Urinary bladder (tissue), 4 donors: ENCODE measurements at places on chromosomes 5 and 9. TPM values are rescaled to one million over a fixed set of nuclear protein-coding genes. Genes with fewer than 3 reads are reported as not detected.

GRCh38 chr9:35540315-35540714 is 50.4 kb downstream of the RUSC2 start:
- DNase-seq, result no peak

- no peak for DNase-seq
Measured at GRCh38 chr5:71973563-71973962, 133.7 kb upstream of the MAP1B start.

The KIAA1958 gene
- 11.3 TPM for total RNA-seq

The ANXA6 gene
- total RNA-seq, result 275 TPM

DNA sequence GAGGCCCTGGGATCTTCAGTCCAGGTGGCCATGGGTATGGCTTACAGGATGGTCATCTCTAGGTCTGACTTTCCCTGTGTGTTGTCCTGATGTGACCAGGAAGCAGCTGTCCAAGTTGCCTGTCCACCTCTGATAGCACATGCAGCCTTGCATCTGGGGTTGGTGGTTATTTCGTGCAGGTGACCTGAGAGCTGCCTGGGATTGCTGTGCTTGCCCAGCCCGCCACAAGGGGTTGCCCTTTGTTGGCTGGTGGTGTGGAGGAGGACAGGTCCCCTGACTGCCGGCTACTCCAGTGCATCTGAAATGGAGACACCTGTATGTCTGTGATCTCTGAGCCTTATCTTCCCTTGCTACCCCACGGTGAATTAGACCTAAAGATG is 212.6 kb downstream of the ARHGAP26 start:
- DNase-seq, result no peak
